Stimulated activated CD4-positive, alpha-beta T cell treated with anti-CD3 and anti-CD28 coated beads, Interleukin-1b, Interleukin-23, amount 100 ng/mL, for 1 hour (primary cell): ENCODE measurements at places on chromosomes 4 and X.

DNA sequence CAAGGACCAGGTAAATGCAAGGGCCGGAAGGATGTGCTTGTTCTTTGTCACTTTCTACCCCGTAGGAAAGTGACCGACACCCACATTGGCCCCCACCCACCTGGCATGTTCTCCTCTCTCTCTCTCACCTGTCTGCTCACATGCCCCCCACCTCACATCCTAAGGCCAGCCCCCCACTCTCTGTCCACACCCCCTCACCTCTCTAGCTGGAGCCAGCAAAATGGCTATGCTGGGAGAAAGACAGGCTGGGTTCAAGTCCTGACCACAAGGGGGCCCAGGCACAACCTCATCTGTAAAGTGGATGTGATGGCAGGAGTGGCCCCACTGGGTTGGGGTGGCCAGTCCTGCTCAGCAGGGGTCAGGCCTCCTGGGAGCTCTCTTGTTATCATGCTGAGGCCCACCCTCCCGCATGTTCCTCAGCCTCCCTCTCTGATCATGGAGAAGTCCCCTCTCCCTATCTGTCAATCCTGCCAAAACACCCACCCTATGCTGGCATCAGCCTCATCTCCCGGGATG is 1.7 kb upstream of the PPP2R2C start:
- no peak for DNase-seq

GRCh38 chr4:111494471-111494870 is 650.8 kb upstream of the FAM241A start:
- no peak for DNase-seq

DNA sequence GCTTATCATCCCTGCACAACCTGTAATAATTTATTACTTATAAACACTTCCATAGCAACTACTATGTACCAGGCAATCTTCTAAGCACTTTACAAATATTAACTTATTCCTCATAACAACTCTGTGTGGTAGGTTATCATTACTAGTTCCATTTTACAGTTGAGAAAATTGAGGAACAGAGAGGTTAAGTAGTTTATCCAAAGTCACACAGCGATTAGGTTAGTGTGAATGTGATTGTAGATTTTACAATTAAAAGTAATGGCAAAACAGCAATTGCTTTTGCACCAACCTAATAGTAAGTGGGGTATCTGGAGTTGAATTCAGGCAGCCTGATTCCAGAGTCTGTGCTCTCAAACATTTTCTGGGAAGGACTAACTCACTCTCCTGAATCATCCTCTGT is 348.9 kb downstream of the NKX6-1 start:
- DNase-seq = no peak

- DNase-seq = no peak
These were observed 19.7 kb upstream of the SOX3 start for GRCh38 chrX:140524556-140524955.

DNA sequence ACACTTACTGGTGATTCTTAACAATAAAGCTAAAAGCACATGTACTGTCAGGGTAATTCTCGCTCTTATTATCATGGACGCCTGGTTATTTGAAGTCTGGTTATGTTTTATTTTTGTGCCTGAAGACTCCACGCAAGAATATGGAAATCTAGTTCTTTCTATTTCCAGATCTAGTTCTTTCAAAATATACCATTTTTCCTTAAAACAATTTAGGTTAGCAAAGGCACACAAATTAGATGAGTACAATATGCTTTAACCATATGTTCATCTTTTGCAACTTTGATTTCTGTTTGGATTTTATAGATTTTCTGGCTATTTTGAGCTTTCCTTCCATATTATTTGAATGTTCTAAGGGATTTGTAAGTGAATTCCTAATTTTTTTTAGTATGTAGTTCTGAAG is 1783.1 kb downstream of the PCDH7 start:
- DNase-seq = no peak

- no peak for DNase-seq
These were observed 77.9 kb downstream of the ADAM29 start for GRCh38 chr4:174996079-174996478.

- DNase-seq = no peak
These were observed 1.7 kb downstream of the SAT1 start for GRCh38 chrX:23784470-23785331.

DNA sequence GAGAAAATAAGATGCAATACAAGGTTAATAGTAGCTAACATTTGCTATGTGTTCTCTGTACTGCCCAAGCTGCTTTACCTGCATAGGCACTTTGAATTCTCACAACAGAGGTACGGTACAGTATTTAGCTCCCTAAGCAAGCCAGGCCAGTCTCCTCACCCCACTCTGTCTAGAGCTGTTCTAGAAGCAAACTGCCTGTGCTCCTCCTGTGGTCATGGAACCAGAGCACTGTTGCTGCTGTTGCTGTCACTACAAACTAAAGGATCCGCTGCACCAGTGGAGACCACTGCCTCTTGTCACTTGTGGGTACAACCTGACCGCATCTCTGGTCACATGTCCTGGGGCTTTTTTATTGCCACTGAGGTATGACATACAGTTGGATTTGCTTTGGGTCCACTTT is 19.6 kb downstream of the ZNF330 start:
- no peak for DNase-seq

DNA sequence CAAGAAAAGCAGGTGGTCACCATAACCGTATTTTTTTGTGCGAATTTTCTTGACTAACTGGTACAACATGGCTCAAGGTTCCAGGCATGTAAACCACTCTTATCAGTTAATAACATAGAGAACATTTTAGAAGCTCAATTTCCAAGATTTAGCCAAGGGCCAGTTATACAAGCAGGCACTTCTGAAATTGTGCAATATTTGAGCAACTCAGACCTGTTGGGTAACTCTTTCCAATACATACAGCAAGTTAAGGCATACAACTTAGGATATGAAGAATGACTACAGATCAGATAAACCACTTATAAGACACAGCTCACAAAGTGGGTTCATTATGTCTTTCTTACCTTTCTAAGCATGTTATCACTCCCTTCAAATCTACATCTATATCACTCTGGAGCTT is 43.9 kb downstream of the ZNF280C start:
- no peak for DNase-seq

- DNase-seq = no peak
These were observed 273.3 kb upstream of the BOD1L1 start for GRCh38 chr4:13900780-13901179.

DNA sequence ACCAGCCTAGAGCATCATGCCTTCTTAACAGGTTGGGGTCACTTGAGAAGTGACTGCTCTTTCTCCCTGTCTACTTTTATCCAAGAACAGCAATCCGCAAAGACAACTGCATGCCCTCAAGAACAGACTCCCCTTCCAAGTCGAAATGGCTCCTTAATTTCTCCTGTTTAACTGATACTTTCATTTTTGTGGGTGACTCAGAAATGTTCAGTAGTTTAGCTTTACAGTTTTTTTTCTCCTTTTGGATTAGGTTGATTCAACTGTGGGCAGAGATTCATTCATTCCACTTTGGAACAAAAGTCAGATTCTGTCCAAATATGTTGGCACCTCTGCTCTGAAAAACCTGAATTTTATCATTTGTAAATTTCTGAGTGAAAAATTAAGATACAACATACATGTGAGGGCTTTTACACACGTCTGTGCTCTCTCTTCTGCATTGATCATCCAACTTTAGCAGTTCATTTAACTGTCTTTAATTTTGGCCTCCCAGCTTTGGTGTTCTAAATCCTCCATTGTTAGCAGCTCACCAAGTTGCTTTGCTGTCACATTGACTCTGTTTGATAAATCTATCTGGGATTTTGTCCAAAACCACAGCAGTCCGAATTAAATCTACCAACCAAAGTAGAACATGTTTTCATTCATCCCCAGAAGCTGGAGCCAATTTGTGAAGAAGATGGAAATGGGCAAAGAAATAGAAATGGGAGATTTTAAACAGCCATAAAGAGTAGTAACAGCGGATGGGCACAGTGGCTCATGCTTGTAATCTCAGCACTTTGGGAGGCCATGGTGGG is 50.0 kb downstream of the HOPX start:
- no peak for DNase-seq

- DNase-seq = no peak
These were observed 122.6 kb upstream of the PLAC1 start for GRCh38 chrX:134780908-134781307.

DNA sequence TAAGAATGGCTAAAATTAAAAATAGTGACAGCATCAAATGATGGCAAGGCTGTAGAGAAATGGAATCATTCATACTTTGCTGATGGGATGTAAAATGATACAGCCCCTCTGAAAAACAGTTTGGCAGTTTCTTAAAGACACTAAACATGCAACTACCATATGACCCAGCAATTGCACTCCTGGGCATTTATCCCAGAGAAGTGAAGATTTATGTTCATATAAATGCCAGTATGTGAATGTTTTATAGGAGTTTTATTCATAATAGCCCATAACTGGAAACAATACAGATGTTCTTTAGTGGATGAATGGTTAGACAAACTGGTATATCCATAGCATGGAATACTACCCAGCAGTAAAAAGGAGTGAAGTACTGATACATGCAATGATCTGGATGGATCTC is 43.3 kb downstream of the REPS2 start:
- DNase-seq = no peak

GRCh38 chrX:135453381-135453780 is 31.6 kb downstream of the SMIM10L2A start:
- DNase-seq = no peak

GRCh38 chr4:146506272-146506671 is 15.5 kb downstream of the SLC10A7 start:
- no peak for DNase-seq

DNA sequence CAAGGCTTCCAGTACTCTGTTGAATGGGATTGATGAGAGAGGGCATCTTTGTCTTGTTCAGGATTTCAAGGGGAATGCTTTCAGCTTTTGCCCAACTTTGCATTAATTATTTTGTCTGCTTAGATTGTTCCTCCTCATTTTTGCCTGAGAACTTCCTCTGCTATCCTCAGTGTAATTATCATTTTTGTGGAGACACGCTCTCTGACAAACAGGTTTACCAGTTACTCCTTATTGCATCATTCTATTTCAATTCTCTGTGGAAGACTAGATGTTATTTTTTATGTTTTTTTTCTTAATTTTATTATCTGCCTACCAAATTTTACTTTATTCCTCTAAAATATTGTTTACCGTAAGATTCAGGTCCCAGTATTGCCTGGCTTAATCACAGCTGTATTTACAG is 349.2 kb downstream of the ADGRL3 start:
- DNase-seq = no peak

GRCh38 chr4:169098969-169099690 is 89.1 kb upstream of the CBR4 start:
- no peak for DNase-seq

GRCh38 chr4:3302786-3303564 is 10.2 kb downstream of the RGS12 start:
- no peak for DNase-seq

DNA sequence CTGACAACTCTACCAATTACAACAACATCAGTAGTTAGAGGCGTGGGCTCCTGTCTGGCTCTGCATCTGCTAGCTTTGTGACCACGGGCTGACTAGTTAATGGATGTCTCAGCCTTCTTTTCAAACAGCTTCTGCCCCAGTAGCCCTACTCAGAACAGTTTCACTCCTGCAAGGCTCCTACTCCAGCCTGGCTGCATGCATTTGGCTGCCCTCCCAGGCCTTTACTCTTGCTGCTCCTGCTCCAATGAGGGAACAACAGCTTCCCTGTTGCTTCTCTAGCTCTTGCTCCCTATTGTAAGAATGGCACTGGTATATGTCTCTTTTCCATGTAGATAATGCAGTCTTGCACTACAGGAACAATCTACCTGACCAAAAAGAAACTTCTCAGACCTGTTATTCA is 93.3 kb downstream of the TTC29 start:
- DNase-seq = no peak

DNA sequence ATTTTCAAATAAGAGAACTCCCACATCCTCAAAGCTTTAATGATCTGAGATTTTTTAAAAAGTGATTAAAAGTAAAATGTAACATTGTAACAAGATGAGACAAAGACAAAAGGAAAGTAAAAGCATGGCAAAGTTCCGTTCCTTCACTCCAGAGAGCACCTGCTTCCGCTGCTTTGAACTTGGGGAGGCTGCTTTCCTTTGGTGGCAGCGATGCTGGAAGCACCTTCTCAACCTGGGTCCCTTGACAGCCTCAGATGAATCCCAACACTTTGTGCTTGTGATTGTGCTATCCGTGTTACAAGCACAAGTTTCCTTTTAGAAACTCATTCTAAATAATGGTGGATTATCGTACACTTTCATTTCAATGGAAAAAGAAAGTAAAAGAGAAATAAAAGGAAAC is 59.7 kb downstream of the HADH start:
- no peak for DNase-seq

- no peak for DNase-seq
These were observed 2138.2 kb downstream of the PCDH7 start for GRCh38 chr4:32858361-32858760.

DNA sequence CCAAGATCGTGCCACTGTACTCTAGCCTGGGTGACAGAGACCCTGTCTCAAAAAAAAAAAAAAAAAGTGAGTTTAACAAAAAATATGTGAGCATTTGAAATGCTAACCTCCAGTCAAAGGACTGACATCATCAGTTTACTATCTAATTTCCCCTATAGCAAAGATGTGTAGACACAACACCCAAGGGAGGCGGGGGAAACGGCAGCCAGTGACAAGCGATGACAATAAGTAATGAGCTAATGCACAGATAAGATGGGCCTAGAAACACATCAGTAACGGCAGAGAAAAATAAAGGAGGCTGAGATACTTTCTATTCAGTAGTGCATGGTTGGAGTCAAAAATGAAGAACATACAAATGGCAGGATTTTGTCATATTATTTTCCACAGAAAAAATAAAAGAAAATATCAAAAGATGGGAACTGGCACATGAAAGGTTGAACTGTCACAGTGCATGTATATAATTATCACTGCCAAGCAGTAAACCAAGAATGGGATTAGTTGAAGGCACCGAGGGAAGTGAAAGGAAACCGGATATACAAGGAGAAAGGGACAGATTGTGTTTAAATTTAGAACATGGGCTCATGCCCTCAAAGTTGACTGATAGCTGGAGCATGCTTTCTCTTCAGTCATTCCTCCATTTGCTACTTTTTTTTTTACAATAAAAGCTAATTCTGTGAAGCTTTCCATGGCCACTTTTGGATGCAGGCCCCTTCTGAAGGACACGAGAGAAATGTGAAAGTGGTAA is 41.8 kb downstream of the IGFBP7 start:
- DNase-seq = no peak

DNA sequence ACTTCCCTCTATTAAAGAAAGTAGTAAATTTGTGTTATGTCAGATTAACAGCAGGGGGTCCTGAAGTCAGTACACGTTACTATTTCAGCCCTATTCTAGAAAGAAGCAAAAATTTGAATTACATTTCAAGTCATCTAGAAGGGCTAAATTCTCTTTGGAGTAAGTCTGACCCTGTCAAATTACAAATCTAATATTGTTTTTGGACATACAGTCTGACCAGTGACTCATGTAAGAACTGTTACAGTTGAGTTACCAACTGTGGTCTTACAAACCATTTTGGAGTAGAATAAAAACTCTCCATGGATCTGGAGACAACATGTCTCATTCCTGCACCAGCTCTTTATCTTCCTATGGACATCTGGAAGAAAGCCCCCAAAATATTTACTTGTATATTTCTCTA is 36.0 kb upstream of the GYPA start:
- no peak for DNase-seq
